Thyroid gland (tissue), 4 donors: ENCODE measurements at places on chromosomes 2 and 18.

- peak; percentile 61 for DNase-seq
Observed at GRCh38 chr2:72143441-72144273, 4.0 kb downstream of the CYP26B1 start.

GRCh38 chr2:195395362-195395761, 261.7 kb upstream of the SLC39A10 start:
- DNase-seq: no peak

DNA sequence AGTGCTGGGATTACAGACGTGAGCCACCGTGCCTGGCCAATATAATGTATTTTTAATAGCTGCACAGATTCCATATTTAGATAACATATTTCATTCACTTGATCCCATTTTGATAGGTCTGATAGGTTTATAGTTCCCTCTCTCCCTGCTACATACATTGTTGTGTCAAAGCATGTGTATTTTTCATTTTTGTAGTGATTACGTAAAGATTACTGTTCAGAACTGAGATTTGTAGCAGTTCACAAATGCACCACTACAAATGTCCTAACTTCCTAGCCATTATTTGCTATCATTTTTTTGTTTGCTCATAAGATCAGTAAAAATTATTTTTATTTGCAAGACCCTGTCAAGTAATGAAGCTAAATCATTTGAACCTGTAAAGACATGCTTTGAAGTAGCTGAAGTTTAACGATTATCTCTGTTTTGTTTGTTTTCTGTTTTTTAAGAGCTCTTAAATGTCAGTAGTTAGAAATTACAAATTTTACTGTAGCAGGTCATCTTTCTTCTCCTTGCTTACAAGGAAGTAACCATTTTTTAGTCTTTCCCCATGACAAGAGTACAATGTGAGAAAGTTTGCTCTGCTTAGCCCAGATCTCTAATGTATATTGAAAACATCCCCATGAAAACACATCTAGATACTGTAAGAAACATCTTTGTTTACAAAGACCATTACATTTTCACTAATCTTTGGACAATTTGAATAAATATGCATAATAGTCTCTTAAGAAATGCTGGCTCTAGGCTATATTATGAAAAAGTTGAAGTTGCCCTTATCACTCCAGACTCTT, 54.1 kb downstream of the EML4 start:
- no peak for DNase-seq

GRCh38 chr2:173432049-173432754, 77.5 kb downstream of the CDCA7 start:
- DNase-seq: no peak

DNA sequence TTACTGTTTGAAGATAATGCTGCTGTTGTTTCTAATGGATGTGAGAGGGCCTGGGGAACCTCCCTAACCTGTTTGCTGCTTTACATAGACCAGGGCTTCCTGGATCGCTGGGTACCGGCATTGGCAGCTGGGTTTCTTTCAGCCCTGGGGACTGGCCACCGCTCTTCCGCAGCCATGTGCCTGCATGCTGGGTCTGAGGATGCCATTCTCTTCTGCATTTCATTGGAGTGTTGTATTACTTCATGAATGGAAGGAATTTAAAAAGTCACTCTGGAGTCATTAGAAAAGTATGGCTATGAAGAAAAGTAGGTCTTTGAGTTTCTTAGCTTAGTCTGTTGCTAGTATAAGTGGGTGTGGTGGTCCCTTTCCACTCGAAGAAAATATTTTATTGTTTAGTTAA, 107.3 kb upstream of the MGAT5 start:
- DNase-seq: no peak

GRCh38 chr18:4060427-4061281, 394.5 kb downstream of the DLGAP1 start:
- no peak for DNase-seq

GRCh38 chr2:62177392-62178049, 18.4 kb upstream of the B3GNT2 start:
- no peak for DNase-seq

GRCh38 chr2:12567411-12567810, 149.3 kb upstream of the TRIB2 start:
- DNase-seq: no peak
